NCI-H2107 (cell line): ENCODE measurements at places on chromosomes 6 and 20.

GRCh38 chr6:21100991-21101390 is 492.6 kb upstream of the SOX4 start:
- no peak for DNase-seq

GRCh38 chr6:158011478-158011920 is 29.8 kb downstream of the SYNJ2 start:
- DNase-seq, result no peak

GRCh38 chr6:68638230-68638900 is 3.3 kb downstream of the ADGRB3 start:
- DNase-seq, result peak; percentile 11

GRCh38 chr6:19906171-19906570 is 69.0 kb downstream of the ID4 start:
- DNase-seq, result no peak

GRCh38 chr6:31091680-31092079 is 20.7 kb downstream of the C6orf15 start:
- no peak for DNase-seq

- DNase-seq, result no peak
Observed at GRCh38 chr6:169174516-169175359, 78.9 kb downstream of the THBS2 start.

- no peak for DNase-seq
Observed at GRCh38 chr6:50021894-50022293, at the start of gene DEFB110. DEFB110 (minus strand) TSS chr6:50021994; CDS start chr6:50021935, 59 bp downstream.

GRCh38 chr20:57148263-57148662 is 118.2 kb downstream of the BMP7 start:
- no peak for DNase-seq

GRCh38 chr6:163525926-163526325 is 111.4 kb downstream of the QKI start:
- DNase-seq, result no peak

DNA sequence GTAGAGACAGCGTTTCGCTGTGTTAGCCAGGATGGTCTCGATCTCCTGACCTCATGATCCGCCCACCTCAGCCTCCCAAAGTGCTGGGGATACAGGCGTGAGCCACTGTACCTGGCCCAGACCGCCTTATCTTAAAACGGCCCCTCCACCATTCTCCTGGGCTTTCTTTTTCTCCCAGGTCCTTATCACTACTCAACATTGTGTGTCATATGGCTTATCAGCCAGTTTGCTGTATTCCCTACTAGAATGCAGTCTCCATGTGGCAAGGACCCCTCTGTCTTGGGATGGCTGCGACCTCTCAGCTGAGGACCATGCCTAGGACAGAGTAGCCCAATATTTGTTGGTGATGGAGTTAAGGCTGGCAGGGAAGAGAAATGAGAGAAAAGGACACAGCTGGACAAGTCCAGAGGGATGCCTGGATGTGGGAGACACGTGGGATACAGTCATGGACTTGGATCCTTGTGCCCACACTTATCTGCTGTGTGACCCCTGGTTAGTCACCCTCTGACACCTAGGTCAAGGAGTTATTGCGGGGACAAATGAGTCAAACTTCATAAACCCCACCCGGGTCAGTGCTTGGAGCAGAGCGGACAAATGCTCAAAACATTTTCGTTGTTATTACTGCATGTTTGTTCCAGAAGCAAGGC is 24.0 kb downstream of the ADA start:
- no peak for DNase-seq
